ENCODE measurements at places on chromosomes 2 and 18.
A peak's percentile ranks its signal among the peaks of the same experiment; 100 is the strongest.

DNA sequence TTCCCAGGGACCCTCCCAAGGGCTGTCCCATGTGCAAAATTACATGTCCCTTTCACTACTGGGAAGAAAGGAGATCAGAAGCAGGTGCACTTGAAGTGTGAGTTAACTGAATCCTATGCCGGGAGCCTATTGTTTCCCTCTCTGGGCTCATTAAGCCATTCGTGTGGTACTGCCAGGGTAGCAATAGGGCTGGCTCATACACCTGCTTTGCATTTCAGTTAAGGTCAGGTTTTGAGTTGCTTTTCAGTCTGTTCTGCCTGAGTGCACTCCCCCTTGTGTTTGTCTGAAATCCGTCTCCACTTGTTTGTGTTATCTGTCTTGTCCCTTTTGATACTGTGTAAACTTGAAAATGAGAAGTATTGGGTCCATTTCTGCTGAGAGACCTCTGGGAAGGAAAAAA is 1232.6 kb upstream of the NRXN1 start:
- no peak for DNase-seq

DNA sequence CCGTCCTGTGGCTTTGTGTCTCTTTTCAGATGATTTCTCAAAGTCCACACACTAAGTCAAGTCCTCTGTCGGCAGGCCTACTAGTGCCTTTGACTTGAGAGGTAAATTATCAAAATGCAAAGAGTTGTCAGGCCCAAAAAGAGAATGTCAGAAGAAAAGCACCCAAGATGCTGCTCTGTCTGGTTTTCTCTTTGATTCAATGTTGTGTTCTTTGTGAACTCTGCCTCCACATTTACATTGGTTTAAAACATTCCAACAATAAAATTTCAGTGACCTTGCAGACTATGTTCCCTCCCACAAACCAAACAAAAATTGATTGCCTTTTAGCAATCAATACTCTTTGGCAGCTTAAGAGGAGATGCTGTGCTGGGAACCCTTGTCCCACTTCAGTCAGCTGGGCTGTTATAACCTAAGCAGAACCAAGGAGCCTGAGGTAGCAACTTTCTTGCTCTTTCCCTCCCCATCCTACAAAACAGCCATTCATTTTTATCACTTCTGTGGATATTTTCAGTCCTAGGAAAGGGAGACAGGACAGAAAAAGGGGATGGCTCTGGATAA is 19.6 kb upstream of the SATB2 start:
- no peak for DNase-seq

- DNase-seq, result no peak
These were observed 33.3 kb downstream of the THAP4 start for GRCh38 chr2:241603686-241604085.

DNA sequence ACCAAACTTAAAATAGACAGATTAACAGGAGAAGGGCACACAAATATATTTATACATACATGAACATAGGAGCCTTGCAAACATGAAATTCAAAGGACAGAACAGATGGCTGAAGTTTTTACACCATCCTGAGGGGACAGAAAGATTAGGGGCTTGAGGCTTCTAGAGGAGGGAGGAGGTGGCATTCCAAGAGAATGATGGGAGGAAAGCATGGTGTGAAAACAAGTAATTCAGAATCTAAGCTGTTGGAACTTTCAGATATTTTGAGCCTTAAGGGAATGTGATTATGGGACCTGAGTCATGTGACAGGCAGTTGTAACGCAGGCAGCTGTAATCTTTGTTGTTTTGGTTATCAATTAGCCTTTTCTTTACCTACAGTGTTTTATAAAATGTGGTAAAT is 225.2 kb upstream of the SPOPL start:
- DNase-seq, result no peak

DNA sequence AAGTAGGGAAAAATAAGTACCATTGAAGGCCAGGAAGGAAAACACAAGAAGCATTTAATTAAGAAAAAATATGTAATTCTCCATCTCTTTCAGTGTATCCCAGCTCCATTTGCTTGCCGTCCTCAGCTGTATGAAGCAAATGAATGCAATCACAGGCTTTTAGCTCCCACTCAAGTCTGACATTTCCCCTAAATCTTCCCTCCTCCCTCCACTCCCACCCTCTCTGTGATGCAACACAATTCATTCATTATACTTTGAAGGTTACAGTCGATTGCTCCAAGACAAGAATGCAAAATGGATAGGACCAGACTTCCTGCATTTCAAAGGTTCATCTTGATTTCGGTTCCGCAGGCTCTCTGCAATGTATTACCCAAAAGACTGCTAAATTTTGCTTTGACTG is 172.7 kb upstream of the SERPINE2 start:
- no peak for DNase-seq

DNA sequence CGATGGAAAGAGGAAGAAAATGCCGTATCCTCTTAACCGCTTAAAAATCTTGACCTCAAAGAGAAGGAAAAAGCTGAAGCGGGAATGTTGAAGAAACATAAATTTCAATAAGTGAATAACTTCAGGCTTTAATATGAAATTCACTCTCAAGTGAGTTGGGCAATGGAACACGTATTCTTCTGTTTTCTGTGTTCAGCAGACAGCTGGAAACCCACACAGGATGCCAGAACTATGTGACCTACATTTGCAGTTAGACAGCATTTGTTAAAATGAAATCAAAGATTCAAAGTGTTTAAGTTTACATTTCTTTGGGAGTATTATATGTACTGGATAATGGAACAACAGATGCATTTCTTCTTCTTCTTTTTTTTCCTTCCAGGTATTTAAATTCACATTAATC is 80.5 kb upstream of the SPATS2L start:
- DNase-seq, result no peak

DNA sequence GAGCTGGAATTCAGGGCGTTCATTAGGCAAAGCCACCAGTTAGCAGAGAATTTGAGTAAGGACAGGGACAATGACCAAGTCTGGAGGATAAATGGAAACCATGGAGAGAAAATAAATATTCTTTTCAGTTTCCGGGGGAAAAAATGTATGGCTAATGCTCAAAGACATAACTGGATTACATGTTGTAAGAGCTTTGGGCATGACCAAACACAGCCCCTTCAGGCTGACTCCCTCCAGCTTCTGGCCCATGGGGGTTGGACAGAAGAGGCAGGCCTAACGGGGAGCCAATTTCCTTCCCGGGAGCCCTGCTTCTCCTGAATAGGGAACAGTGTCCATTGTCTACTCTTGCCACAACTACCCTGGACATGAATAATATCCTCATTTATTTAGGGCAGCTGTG is 39.5 kb upstream of the FOXI3 start:
- DNase-seq, result no peak

DNA sequence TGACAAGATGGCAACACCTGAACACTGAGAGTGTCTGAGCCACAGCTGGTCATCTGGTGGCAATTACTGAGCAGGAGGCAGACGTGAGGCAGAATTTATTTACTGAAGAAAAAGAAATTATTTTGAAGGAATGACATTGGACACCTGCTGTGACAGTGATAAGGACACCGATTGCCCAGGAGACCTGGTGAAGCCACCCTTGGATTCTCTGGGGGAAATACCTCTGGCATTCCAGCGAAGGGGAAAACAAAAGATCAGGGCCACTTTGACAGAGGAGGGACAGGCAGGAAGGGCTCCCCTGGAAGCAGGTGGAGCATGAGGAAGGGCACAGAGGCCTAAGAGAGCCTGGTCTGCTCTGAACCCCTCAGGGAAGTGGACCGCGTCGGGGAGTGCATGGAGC is 85.4 kb upstream of the ALPP start:
- DNase-seq, result no peak

DNA sequence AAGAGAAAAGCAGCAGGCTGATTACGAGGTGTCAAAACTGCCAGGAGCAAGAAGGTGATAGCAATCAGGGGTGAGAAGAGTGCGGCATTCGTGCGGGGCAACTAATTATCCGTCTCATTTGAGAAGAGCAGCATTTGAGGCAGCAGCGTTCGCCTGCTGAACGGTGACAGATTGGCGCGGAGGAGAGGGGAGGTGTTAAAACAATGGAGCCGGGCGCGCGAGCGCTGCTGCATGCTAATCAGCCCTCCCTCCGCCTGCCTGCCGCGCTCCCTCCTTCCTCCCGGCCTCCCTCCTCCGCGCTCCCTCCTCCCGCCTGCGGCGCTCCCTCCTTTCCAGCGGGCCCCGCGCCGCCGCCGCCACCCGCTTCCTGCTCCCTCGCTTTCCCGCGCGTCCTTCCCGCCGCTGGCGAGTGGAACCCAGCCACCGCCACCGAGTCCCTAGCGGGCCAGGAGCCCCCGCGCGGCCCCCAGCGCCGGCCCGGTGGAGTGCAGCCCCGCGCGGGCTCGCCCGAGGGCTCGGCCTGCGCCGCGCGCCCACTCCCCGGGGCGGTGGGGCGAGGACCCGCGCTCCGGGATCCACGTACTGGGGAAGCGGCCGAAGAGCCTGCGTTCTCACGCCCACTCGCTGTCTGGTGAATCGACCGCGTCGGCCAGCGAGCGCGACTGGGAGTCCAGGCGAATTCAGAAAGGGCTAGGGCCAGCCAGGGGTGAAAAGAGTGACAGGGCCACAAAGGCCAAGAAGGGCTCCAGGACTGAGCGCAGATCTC is 69.5 kb upstream of the PSMD14 start:
- DNase-seq, result peak; percentile 25

- DNase-seq, result no peak
These were observed 1366.3 kb upstream of the TMEFF2 start for GRCh38 chr2:193561054-193561453.

GRCh38 chr2:135874777-135875365 is 1.4 kb downstream of the MCM6 start:
- DNase-seq, result no peak

GRCh38 chr2:184767059-184767458 is 168.7 kb downstream of the ZNF804A start:
- no peak for DNase-seq

DNA sequence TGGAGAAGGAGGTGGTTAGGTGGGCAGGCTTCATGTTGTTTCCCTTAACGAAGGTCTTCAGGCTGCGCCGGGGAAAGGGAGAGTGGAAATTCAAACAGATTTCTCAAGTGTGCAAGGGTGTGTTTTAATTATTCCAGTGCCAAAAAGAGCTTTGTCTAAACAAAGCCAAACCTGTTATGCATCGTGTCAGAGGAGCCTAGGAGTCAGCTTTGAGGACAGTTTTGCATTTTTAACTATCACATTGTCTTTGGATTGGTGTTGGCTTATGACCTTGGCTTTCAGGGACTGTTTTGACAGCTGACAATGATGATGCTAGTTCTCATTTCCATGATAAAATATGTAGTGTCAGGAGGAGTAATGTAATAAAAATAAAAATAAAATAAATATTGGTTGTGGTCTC is 144.8 kb downstream of the LDLRAD4 start:
- DNase-seq, result no peak

- DNase-seq, result no peak
These were observed 98.9 kb upstream of the EPAS1 start for GRCh38 chr2:46198164-46198883.

GRCh38 chr18:69580107-69580506 is 179.4 kb downstream of the DOK6 start:
- DNase-seq, result no peak

- no peak for DNase-seq
These were observed 252.5 kb downstream of the TPGS2 start for GRCh38 chr18:36576339-36576738.

- DNase-seq, result no peak
These were observed 154.2 kb upstream of the DLX2 start for GRCh38 chr2:172256886-172257285.

GRCh38 chr2:119177838-119178190 is 19.3 kb upstream of the C1QL2 start:
- no peak for DNase-seq

DNA sequence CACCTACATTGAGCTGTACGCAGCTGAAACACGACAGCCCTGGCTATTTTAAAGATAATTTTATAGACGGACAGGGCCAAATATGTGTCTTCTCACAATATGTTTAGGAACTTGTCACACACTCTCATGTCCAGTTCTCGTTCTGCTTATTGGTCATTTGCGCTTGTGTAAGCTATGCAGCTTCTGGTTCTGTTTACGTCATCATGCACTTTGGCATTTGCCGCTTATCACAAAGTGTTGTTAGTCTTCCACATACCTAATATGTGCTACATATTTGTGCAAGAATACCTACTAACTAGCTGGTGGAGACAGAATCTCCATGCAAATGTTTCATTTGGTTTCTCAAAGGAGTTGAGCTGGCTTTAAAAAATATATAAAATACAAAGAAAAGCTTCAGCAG is 7.5 kb upstream of the ZNF516 start:
- DNase-seq, result no peak

DNA sequence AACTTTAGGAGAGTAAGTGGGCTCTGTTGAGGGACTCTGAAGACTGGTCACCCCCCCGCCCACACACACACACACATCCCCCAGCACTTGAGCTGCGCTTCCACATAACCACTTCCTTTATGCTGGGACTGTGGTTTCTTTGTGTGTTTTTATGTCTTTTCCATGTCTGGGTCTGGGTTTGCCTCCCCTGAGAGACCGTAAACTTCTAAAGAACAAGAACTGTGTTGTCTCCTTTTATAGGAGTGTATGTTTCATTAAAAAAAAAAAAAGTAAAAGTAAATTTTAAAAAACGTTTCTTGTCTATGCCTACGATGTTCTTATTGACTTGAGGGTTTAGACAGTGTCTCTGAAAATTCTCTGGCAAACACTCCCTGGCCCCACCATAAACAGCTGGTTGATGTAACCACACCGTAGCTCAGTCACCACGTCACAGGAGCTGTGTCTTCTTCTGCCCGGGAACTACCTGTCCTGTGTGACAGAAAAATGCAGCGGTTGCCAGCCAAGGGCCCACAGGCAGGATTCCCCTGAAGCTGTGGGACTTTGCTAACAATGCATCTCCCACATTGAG is 68.0 kb downstream of the KLHL29 start:
- no peak for DNase-seq

- DNase-seq, result no peak
These were observed 39.5 kb upstream of the CERS6 start for GRCh38 chr2:168416555-168416954.

DNA sequence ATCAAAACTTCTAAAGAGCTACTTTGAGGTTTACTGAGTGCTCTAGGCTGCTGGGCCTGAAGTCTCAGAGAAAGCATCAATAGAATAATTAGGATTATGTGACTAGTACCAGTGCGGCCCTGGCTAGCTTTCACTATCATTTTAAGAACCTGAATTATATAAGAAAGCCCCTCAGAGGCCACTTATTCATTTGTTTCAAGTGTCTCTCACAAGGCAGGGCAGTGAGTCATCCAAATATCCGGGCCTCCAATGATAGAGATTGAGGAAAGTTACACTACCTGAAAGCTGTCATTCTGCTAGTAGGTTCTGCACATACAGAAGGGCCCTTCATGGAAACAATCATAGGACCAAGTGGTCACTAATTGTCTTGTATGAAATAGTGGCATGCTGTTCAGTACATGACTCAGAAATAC is 193.1 kb downstream of the L3MBTL4 start:
- DNase-seq, result no peak

- DNase-seq, result no peak
These were observed 180.9 kb downstream of the ZBTB7C start for GRCh38 chr18:48228301-48228715.

GRCh38 chr18:34115409-34116081 is 109.2 kb downstream of the NOL4 start:
- no peak for DNase-seq

- DNase-seq, result no peak
These were observed 60.5 kb downstream of the ADNP2 start for GRCh38 chr18:80169607-80170006.

GRCh38 chr2:89833780-89834117 is 1142.3 kb downstream of the RPIA start:
- DNase-seq, result no peak
